ENCODE measurements at places on chromosomes 4 and X.

DNA sequence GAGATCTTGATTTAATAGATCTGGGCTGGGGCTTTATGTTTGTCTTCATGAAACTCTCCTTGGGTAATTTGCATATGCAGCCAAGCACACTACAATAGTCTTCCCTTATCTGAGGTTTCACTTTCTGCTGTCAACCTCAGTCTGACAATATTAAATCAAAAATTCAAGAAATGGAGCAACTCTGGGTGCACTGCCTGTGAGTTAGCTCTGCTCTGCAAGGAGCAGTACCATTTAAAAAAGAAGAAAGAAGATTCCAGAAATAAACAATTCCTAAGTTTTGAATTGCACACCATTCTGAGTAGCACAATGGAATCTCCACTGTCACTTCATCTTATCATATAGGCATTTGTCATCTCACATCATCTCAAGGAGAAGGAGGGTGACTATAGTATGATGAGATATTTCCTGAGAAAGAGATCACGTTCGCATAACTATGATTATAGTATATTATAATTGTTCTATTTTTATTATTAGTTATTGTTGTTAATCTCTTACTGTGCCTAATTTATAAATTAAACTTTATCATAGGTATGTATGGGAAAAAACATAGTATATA lies 9.4 kb downstream of the FNIP2 start:
- DNase-seq: no peak

GRCh38 chrX:37961118-37961517 lies 45.2 kb upstream of the SYTL5 start:
- no peak for DNase-seq

GRCh38 chr4:168674866-168675265 lies 178.0 kb downstream of the PALLD start:
- no peak for DNase-seq

GRCh38 chrX:19742826-19743225 lies 144.6 kb downstream of the SH3KBP1 start:
- no peak for DNase-seq

- DNase-seq: no peak
Observed at GRCh38 chr4:54094451-54094850, 5.5 kb upstream of the GSX2 start.

DNA sequence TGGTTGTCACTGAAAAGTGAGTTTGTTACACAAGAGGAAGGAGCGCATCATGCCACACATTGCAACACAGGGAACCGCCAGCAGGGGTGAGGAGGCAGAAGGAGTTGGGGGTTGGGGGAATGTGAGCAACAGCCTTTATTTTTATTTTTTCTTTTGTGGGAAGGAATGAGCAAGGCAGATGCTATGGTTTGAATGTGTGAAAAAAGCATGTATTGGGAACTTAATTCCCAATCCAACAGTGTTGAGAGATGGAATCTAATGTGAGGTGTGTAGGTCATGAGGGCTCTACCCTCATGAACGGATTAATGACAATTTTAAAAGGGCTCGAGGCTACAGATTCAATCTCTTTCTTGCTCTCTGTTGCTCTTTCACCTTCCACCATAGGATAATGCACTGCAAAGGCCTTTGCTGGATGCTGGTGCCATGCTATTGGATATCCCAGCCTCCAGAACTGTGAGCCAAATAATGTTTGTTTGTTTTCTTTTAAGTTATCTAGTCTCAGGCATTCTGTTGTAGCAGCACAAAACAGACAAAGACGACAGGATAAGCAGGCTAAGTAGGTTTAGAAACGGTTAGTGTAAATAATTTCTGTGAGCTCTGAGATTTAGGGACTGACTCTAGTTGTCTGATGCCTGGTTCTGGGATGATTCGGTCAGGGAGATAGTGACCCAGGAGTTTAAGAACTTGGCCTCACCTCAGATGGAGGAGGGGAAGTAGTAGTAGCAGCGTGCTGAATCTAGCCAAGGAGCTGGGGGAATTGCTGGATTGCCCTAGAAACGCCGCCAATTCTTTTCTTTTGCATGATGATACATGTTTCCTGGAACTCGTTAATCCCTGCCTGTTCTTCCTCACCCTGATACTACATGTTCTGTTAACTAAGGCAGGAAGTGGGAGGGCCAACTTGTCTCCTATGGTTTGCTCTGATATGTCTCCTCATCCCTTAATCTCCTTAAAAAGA lies 156.6 kb upstream of the CTSO start:
- no peak for DNase-seq

DNA sequence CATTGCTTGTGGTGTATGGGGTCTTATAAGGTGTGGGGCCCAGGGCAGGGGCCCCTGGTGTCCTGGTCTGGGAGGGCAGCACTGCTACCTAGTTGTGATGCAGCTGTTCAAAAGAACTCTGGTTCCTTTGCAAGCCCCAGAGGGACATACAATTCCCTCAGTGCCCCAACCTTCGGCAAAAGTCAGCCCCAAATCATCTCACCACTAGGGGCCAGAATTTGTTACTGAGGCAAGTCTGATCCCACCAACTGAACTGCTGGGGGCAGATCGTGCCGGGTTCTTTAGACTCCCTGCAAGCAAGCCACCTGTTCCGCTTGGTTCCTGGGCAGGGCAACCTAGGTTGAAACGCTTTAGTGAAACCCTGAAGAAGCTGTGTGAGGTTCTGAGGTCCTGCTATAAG lies 180.1 kb upstream of the S100G start:
- no peak for DNase-seq

- no peak for DNase-seq
Observed at GRCh38 chr4:56653461-56654237, 27.4 kb downstream of the HOPX start.

DNA sequence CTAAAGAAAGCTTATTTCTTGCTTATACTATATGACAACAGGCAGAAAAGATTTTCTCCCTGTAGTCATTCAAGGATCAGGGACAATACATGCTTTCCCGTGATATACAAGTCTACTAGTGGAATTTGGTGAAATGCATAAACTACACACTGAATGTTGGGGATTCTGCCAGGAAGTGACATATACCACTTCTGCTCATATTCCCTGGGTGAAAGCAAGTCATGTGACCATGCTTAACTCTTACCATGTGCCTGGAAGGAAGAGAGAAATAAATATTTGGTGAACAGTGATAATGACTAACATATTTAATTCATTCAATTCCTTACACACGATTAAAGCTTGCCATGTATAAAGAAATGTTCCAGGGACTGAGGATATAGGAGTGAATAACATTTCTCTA lies 534.6 kb downstream of the PPARGC1A start:
- no peak for DNase-seq

DNA sequence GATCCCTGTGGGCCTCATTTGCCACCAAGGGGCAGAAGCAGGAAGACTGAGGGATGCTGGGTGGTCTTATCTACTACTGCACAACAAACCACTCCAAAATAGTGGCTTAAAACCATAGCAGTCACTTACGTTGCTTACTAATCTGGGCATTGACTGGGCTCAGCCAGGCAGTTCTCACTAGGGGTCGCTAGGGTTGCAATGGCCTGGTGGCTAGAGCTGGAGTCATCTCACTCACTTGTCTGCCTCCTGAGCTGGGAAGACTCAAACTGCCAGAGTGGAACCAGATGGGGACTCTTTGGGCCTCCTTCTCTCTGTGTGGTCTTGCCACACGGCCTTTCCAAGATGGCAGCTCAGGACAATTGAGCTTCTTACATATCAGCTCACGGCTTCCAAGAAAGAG lies 216.3 kb upstream of the BCOR start:
- DNase-seq: no peak

- DNase-seq: no peak
Observed at GRCh38 chr4:616911-617643, 8.3 kb upstream of the PDE6B start.

DNA sequence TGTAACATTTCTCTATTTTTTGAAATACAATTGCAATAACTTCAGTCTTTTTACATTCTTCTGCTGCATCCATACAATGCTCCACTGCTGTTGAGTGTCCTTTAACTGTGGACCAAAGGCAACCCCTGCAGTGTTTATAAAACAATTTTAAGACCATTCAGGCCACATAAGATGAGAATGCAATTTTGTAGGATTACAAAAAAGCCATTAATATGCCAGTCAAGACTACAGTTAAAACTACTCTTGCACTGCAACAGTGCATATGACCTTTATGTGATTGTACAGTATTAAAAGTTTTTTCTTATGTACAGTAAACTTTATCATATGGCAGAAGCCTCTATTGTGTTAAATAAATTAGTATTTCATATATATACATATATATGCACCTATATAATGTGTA lies 55.7 kb upstream of the ATOH1 start:
- no peak for DNase-seq

- DNase-seq: no peak
Observed at GRCh38 chr4:112938461-112939058, 110.9 kb upstream of the ANK2 start.

DNA sequence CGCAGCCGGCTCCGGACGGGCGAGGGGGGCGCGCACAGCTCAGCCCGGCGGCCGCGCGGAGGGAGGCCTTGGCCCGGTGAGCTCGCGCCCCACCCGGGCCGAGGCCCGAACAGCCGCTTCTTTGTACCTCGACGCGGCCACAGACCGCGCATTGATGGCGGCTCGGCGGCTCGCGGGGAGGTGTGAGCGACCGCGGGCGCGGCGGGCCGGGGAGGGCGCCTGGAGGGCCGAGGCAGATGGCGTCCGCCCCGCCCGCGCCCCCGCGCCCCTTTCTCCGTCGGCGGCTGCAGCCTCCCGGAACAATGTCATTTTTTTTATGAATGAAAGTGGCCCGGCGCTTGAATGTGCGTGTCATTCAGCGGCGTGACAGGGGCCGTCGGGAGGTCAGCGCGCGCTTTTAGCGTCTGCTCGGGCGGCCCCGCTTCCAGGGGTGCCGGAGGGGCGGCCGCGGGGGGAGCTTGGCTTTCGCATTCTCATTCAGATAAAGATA lies 1.8 kb downstream of the FGFR3 start:
- DNase-seq: no peak

GRCh38 chrX:54747733-54748393 lies 50.2 kb downstream of the ITIH6 start:
- DNase-seq: no peak

GRCh38 chr4:152630324-152630723 lies 49.5 kb downstream of the TMEM154 start:
- DNase-seq: no peak

GRCh38 chr4:75844151-75844662 lies 58.0 kb downstream of the PPEF2 start:
- DNase-seq: no peak

GRCh38 chr4:57465321-57466056 lies 355.3 kb upstream of the IGFBP7 start:
- no peak for DNase-seq

DNA sequence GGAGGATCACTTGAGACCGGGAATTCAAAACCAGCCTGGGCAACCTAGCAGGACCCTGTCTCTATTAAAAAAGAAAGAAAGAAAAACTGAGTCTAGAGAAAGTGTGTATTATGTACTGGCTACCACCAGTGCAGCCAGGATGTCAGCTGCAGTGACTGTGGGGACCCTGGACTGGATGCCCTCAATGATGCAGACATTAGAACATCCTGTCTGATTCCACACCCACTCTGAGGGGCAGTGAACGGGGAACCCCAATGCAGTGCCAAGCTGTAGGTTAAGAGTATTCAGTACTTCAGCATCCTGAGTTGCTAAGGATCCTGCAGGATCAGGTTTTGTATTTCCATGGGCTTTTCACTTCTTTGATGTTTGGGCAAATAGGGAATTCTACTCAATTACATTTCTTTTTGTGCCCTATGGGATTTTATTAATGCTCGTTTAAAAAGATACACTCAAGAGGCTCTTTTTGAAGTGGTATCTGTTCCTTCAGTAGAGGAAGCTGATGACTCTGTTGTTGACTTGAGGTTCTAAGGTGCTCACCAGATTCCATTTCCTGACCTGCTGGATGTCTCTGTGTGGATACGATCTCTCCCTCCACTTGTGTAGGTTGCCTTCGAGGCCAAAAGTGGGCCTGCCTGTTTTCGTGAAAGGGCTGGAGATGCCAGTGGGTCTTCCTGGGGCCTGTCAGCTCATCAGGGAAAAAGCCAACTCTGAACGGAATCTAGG lies 85.9 kb upstream of the CLCN4 start:
- no peak for DNase-seq

DNA sequence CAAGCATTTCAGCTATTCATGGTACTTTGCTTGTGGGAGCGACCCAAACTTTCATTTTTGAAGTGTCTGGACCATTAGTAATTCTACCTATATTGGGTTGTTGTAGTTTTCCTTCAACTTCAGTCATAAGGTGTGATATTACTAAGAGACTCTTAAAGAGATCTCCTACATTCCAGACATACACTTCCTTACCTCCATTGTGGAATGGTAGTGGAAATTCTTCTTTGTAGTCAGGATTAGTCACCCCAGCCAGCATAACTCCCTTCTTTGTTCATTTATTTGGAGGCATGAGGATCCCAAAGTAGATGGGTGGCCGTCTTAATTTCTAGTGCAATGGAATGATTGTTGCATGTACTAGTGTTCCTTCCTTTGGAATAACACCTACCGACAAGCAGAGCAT lies 991.4 kb downstream of the ARAP2 start:
- DNase-seq: no peak

- DNase-seq: peak; percentile 34
Observed at GRCh38 chrX:103276581-103277002, at the start of gene TCEAL5. Gene TCEAL5, minus strand, starts transcription at chrX:103276750. Its CDS starts 2,187 bp downstream, at chrX:103274563.

DNA sequence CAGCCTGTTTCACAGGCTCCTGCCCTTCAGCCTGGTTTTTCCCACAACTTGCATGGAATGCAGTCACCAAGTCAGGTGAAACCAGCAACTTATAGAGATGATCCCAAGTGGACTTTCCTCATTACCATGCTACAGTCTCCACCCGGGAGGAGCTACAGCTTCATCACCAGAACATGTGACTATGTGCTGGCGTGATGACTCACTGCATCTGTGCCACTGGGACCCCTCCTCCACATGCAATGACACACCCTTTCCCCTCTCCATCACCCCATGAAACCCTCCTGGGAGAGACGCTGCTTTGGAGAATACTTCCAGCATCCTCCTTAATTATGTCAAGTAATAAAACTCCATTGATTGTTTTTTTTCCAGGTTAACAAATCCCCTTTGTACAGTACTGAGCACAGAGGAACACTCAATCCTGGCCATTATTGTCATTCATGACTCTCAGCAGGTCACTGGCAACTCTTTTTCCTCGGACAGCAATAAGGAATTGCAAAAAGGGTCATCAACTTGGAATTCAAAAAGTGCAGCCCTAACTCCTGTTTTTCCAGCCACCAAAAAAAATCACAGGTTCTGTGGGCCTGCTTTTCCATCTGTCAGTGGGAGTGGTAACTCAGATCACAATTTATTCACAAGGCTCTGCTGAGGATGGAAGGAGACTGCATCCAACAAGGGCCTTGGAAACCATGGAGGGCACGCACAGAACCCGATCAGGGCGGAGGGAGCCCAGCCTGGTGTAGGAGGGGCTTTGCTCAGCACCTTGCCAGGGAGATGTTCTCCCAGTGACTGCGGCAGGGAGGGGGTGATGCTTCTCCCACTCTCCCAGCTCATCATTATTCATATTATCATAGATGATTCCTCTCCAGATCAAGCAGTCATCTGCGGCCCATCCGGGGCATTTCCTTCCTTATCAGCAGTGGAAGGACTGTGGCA lies 17.4 kb downstream of the QDPR start:
- DNase-seq: no peak

GRCh38 chr4:33270403-33270802 lies 2550.2 kb downstream of the PCDH7 start:
- no peak for DNase-seq

Measured in cerebellar nuclear complex (tissue), 1 donor.